ENCODE measurements at places on chromosomes 1 and 21.

DNA sequence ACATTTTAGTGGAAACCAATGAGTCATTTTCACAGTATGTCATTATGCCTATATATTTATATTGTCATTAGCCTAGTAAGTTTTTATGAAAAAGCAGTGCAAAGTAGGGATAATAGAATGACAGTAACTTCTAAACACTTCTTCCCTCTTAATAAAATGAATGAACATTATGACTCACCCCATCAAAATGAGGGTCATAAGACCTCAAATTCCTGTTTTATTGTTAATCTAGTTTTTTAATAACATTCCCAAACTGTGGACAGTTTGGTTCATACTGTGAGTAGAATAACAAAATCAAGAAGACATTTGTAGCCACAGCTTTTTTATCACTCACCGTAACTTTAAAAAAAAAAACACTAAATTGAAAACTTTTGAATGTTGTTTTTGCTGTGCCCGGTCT lies 160.5 kb downstream of the LRRC40 start:
- peak; percentile 80 for DNase-seq

GRCh38 chr1:79376106-79376505 lies 369.6 kb upstream of the ADGRL4 start:
- DNase-seq = peak; percentile 9

DNA sequence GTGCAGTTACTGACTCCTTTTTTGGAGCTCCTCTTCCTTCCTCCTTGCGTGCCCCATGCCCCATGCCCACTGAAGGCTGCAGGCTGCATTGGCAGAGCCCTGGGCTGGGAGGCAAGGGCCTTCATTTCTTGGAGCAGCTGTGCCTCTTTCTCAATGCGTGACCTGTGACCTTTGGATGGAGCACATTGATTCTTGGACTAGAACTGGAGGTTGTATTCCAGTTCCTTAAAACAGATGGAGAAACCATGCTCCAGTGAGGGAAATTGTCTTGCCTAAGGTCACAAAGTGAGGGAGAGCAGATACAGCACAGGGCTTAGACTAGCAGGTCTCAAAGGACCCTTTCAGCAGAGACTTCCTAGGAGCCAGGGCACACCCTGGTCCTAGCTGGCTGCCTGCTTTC lies 9.0 kb downstream of the TMEM269 start:
- DNase-seq = no peak

DNA sequence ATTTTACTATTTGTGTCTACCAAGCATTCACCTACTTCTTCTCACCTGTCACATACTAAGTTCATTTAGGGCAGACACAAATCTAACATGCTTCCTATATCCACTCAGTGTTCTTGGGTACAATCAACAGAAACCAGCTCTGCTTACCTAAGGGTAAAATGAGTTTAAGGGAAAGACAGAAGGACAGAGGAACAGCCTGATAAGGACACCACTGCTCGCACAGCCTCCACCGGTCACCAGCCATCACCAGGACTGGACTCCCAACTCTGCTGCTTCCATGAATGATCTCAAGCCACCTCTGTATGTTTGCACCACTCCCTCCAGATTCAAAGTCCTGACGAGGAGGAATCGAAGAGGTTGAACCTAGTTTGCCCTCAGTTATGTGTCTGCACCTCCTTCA lies 72.4 kb downstream of the JAK1 start:
- no peak for DNase-seq

- no peak for DNase-seq
Measured at GRCh38 chr1:34178072-34178471, 1.4 kb downstream of the C1orf94 start.

GRCh38 chr1:228372183-228373003 lies 34.2 kb downstream of the TRIM11 start:
- DNase-seq = no peak

DNA sequence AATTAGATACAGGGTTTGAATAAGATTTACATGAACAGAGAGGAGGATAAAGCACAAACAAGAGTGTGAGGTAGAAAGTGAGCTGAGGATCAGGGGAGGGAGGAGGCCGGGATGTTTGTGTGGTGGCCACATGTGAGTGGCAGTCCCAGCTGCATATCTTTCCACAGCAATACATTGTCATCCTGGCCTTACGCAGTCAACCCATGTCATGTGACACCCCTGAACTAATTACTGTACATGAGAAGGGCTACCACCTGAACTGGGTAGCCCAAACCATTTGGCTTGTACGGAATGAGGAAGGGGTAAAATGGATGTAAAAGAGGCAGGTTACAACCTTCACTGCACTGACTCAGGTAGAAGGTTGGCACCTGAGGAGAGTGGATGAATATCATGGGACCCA lies 4.2 kb downstream of the SLAMF7 start:
- no peak for DNase-seq

DNA sequence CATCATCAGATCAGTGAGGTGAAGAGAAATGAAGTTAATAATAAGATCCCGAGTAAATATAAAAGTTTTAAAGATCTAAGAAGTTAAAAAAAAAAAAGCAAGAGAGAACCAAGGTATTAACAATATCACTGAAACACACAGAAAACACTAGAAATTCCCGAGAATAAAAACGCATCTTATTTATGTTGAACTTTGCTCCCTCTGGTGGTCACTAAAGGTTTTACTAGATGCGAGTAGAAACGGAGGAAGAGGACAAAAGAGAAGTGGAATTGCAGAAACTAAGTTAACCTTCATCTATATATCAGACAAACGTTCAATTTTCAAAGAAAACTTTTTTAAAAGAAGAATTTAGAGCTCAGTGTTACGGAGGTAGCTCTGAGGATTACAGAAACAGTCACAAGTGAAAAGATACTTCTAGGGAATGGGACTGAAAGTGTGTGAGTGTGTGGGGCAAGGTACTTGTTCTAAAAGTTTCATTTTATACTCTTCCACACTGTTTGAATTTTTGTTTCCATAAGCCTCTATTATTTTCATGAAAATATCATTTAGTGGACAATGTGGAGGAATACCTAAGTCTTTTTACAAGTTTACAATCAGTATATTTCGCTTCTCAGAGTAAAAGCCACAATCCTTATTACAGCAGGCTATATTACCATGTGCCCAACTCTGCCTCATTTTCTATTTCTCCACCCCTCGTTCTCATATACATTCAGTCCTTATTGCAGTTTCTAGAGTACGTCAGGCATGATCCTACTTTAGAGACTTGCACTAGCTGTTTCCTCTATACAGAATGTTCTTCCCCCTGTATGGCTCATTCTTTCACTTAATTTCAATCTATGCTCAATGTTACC lies 19.7 kb downstream of the ACBD6 start:
- peak; percentile 41 for DNase-seq

DNA sequence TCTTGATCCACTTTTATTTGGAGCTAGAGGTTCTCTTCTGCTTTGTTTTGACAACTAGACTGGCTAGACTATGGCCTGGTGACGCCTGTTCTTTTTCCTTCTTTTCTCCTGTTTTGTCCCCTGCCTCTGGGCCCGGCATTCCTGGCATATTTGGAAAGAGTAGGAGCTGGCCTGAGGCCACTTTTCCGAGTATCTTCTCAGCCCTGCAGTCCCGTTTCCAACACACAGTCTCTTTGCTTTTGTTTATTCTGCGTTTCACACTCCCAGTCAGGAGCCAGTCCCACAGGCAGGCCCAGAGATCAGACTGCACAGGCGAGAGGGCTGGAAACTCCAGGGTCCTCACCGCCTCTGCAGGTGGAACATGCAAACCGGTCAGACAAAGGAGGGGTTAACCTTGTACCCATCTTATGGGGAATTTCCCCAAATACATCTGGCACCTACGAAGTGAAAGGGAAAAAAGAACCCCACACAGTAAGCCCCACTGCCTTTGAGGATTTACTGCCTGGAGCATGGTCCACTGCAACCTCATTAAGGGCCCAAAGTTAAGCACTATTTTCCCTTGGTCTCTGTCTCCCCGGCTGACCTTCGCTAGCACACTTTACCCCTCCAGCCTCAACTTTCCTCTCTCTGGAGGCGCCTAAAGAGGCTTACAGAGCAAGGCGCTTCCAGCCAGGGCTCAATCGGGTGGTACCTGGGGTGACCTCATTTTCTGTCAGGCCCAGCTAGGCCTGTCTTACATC lies 141.1 kb downstream of the TOMM20 start:
- peak; percentile 87 for DNase-seq

DNA sequence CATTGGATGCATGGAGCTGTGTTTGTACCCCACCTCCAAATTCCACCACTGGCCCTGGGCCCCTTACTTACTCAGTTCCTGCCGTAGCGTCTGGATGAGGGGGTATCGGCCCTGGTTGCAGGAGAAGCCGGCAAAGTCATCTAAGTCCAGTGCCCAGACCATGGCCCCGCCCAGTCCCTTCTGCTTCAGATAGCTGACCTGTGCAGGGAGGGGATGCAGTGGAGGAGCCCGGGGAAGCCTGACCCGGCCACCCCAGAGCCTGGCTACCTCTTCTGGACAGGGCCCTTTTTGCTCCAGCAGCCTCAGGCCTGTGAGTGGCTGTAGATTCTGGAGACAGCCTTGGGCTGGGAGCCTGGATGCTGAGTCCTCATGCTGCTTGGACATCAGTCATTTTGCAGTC lies 11.8 kb downstream of the CHIT1 start:
- DNase-seq = no peak

DNA sequence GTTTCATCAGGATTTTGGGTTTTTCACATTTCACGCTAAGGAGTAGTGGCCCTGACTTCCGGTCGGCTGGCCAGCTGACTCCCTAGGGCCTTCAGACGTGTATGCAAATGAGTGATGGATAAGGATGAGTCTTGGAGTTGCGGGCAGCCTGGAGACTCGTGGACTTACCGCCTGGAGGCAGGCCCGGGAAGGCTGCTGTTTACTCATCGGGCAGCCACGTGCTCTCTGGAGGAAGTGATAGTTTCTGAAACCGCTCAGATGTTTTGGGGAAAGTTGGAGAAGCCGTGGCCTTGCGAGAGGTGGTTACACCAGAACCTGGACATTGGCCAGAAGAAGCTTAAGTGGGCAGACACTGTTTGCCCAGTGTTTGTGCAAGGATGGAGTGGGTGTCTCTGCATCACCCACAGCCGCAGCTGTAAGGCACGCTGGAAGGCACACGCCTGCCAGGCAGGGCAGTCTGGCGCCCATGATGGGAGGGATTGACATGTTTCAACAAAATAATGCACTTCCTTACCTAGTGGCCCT lies 23.1 kb upstream of the TNFRSF1B start:
- peak; percentile 89 for DNase-seq
